ENCODE measurements at places on chromosomes 7 and 10. TPM values are rescaled to one million over a fixed set of nuclear protein-coding genes. Genes with fewer than 3 reads are reported as not detected.

ANKRD16 gene
- 9.9 TPM for total RNA-seq

CLDN4 gene
- total RNA-seq = 0.26 TPM

DNA sequence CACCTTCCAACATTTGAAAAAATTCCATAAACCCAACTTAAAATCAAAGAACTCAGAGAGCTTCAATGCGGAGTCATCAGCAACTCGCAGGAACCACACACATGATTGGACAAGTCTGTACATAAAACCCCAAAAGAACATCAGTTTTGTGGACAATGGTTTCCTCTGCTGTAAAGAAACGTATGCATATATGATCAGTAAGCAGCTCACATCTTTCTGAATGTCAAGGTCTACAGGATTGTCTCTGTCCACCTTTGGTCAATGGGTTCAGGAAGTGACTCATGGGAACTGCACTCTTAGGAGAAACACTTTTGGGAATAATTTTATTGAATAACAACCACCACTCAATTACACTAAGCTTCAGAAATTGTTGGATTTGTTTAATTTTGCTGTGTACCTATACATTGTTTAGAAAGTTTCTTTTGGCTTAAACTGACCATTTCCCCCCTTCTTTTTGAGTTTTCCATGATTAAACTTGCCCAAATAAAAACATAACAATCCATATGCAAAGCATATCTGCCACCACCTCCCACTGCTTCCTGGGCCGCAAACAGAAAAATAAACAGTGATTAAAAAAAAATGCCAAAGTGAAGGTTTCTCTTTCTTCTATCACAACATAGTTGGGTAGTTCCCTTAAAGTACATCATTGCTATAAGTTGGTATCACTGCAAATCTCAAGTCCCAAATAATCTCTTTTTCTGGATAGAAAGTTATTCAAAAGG lies 27.3 kb upstream of the AFAP1L2 start:
- DNase-seq = peak; percentile 26

- DNase-seq = peak; percentile 54
Measured at GRCh38 chr10:88288320-88289059, 294.6 kb downstream of the RNLS start.

DNA sequence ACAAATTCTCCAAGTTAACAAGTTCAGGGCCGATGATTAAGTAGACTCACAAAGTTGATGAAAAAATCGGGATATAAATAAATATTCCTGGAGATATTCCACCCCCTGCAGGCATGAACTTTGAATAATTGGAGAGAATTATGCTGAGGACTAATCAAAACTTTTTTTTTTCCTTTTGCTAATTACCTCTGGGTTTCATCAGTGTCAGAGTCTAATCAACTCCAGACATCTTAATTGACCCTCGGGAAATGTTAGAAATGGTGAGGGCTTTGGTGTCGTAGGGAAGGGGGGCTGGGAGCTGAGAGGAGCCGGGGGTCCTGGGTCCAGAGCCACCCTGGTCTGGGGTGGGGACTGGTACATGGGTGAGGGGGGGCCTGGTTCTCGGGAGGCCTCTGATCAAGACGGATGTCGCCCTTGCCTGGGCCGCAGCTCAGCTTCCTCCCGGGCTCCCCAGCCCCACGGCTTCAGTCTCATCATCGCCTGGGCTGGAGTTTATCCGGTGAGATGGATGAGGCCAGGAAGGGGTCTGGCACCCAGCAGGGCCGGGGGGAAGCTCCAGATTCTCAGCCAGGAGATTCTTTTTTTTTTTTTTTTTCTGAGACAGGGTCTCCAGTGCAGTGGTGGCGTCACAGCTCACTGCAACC lies 30.4 kb upstream of the ELFN1 start:
- no peak for DNase-seq

DNA sequence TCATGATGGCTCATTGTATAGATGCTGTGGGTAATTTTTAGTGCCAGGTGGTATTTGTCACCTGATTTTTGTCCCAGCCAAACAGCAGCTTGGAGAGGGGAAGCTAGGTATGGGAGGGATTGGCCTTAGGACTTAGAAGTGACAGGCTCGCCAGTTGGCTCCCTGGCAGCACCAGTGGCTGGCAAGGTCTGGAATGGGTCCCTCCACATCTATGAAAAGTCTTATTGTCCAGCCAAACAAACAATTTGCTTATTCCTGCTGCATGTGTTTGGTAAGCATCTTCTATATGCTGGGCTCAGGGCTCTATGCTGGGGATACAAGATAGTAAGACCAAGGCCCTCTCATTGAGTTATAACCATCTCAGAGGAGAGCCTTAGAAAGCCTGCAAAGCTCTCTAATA lies 42.5 kb downstream of the SORCS3 start:
- DNase-seq = no peak

DNA sequence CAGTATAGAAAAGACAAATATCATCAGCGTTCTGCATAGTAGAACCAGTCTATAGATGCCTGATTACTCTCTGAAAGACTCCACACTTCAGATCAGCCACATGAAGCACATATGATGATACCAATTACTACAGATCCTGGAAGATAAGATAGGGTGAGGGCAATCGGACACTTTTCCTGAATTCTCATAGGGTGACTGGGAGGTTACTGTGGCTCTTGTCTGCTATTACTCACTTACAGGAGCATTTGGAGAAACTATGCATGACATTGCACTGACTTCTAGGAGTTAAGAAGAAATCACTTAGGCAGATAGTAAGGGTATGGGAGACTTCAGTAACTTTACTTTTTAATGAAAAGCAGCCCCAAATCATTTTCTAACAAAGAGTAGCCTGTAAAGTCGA lies 1140.9 kb downstream of the XPNPEP1 start:
- DNase-seq = no peak

Data from fibroblast of lung (primary cell).